ENCODE measurements at places on chromosomes 4 and X.

DNA sequence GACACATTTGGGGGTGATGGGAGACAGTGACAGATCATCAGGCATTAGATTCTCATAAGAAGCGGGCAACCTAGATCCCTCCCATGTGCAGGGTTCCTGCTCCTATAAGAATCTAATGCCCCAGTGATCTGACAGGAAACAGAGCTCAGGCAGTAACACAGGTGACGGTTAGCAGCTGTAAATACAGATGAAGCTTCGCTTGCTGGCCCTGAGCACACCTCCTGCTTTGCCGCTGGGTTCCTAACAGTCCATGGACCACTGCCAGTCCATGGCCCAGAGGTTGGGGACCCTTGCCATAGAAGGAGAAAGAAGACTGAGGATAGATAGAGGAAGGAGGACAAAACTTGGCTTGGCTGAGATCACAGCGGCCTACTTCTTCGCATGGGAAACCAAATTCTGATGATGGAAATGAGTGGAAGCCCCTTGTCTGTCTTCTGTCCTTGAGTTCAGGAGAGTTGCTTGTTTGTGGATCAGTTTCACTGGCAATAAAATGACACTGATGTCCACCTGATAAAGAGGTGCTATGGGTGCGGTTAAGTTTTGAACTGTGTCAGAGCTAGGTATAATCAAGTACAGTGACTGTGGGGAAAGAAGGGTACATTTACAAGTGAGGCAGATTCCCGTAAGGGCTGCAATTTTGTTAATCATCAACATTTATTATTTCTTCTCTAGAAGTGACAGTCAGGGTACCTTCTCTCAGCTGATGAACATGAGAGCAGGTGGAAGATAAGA, 1.7 kb upstream of the TIFA start:
- DNase-seq, result no peak

GRCh38 chrX:270848-271367, 10.3 kb upstream of the PLCXD1 start:
- no peak for DNase-seq

DNA sequence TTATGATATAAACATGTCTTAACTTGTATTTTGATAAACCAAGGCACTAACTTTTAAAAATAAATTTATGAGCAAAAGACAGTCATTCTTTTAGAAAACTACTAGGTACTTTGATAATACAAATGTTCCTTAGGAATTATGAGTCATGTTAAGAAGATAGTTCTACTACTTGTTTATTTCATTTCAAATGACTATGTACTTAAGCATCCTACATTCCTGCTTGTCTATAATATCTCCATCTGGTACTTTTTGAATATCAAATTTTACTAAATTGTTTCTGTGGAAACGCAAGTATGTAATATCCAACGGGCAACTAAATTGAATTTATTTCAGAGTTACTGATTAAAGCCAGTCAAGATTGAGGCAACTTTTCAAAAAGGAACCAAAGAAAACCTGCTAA, 61.8 kb downstream of the CAMK2D start:
- no peak for DNase-seq

GRCh38 chr4:152700151-152700550, 20.4 kb upstream of the TMEM154 start:
- DNase-seq, result no peak

DNA sequence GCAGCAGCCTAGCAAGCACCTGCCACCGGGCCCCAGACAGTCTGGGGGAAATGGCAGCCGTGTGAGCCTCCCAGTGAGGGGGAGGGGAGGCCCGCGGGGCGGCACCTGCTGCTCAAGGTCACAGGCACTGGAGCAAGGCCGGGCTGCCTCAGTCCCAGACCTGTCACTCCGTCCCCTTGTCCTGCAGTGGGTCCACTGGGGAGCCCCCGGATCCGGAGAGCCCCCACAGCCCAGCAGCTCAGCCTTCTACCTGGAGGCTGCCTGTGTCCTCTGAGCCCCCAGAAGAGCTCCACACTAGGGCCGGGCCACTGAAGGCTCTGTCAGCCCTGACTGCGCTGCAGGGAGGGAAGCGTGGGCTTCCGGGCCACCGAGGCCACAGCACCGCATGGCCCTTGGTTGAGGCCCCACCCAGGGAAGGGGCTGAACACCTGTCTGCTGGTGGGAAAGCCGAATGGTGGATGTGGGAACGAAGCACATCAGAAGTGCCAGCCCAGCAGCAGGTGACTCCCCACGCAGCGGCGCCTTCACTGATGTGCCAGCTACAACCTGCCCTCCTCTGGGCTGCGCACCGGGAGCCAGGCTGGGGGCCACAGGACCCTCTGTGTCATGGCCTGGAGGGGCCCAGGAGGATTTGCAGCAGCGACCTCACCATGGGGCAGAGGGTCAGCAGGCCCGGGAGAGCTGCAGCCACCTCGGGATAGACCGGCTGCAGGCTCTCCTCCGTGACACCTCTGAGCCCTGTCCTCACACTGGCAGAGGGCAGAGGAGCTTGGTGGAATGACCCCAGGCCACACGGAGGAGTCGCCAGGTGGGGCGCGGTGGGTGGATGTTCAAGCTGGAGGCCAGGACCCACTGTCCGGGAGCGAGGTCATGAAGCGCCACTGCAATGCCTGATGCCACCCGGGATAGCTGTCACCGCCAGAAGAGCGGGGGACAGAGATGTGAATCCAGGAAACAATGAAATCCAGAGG, 35.0 kb upstream of the MXD4 start:
- DNase-seq, result peak; percentile 37

DNA sequence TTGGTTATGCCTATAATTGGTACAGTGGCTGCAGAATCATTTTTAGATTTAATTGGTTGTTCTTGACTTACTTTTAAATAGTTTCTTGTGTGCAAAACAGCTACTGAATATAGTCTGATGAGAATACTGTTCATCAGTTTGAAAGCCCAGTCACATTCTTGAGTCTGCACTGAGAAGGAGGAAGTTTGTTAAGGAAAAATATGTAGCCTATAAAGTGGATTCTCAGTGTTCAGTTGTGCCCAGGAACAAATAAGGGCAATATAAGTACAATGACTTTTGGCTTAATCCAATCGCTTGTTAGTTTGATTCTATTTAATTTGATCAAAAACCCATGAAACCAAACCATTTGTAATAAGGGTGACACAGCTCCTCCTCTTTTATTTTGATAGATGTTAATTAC, 32.8 kb upstream of the GEMIN8 start:
- no peak for DNase-seq

DNA sequence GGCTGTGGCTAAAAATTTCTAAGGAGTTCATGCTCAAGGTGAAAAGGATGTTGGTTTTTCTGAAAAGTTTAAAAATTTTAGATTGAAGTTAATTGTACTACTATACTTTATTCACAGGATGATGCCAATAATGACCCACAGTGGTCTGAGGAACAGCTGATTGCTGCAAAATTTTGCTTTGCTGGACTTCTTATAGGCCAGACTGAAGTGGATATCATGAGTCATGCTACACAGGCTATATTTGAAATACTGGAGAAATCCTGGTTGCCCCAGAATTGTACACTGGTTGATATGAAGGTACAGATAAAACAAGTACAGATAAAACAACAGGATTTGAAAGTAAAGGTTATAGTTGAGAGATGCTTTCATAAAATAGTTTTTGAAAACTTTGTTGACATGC, 12.2 kb downstream of the PAICS start:
- no peak for DNase-seq

GRCh38 chrX:40761762-40762161, 26.4 kb upstream of the MED14 start:
- no peak for DNase-seq

DNA sequence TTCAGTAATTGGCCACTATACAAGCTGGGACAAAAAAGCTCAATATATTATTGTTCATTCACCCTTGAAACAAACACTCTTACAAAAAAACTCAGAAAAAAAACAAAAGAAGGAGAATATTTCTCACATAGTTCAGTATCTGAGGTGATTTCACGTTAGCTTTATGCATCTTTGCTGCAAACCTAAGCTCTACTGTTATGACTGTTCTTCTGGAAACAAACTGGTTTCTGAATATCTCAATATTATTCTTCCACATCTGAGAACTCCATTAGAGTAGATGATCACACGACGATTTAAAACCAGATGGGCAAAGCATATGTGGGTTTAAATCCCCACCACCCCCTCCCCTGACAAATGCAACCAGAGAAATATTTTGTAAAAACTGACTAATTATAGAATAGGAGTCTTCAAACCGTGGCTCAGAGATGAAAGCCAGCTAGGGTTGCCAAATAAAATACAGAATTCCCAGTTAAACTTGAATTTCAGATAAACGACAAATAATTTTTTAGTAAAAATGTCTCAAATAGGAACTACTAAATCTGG, 182.0 kb upstream of the FAM241A start:
- DNase-seq, result no peak

- DNase-seq, result peak; percentile 88
Measured at GRCh38 chrX:110317820-110318663, at the start of gene AMMECR1. AMMECR1 (minus strand) TSS chrX:110318085; CDS start chrX:110318071, 14 bp downstream.

- peak; percentile 70 for DNase-seq
Measured at GRCh38 chrX:115233497-115234455, at the start of gene LRCH2. LRCH2 (minus strand) TSS chrX:115234096; CDS start chrX:115234041, 55 bp downstream.

GRCh38 chr4:112953262-112953661, 96.2 kb upstream of the ANK2 start:
- no peak for DNase-seq

DNA sequence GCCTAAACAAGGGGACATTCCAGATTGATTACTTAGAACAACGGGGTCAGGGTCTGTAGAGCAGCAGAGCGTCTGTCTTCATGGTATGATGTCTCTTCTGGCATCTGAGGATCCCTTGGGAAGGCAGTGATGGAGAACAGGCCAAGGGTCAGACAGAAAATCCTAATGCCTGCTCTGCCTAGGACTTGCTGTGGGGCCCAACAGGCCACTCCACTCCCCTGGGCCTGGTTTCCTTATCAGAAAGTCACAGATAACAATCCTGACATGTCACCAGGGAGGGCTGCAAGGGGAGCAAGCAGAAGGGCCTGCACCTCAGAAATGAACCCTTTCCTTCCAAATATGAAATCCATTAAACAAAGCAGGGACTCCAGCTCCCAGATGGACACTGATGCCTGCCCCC, 21.4 kb upstream of the ARHGAP6 start:
- DNase-seq, result no peak

- peak; percentile 16 for DNase-seq
Measured at GRCh38 chrX:136608295-136608933, 39.5 kb upstream of the CD40LG start.

GRCh38 chr4:93030670-93031069, 726.9 kb downstream of the GRID2 start:
- DNase-seq, result no peak

- no peak for DNase-seq
Measured at GRCh38 chr4:113835005-113835404, 73.5 kb upstream of the CAMK2D start.

- DNase-seq, result peak; percentile 38
Measured at GRCh38 chr4:17781300-17782287, at the start of gene FAM184B. FAM184B (minus strand) TSS chr4:17781621; CDS start chr4:17781299, 322 bp downstream.

DNA sequence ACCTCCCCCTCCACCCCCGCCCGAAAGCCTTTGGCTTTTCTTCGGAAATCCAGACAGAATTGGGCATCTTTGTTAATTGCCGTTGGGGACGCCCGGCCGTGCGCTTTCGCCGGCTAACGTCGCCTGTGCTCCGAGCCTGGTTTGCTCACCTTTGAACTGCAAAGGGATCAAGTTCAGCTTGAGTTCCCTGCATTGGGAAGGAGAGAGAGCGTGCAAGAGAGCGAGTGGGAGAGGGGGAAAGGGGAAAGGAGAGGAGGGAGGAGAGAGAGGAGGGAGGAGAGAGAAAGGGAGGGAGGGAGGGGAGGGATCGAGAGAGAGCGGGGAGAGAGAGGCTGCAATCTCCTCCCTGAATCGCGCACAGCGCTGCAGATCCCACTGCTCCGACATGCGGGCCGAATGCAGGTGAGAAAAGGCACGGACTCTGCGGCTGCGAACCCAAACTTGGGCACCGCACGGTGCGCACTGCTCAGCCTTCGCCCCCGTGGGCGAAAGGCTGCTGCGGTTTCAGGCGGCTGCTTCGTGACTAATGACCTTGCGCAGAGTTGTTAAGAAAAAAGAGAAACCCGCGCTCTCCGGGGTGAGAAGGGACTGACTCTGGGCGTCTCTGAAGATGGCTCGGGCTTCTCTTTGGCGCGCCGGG, at the start of gene PCDH7:
Gene PCDH7 (plus strand): TSS at position 349 of the 640 bp plus-strand sequence. CDS start 1,054 bp downstream, outside the sequence.
- peak; percentile 36 for DNase-seq

DNA sequence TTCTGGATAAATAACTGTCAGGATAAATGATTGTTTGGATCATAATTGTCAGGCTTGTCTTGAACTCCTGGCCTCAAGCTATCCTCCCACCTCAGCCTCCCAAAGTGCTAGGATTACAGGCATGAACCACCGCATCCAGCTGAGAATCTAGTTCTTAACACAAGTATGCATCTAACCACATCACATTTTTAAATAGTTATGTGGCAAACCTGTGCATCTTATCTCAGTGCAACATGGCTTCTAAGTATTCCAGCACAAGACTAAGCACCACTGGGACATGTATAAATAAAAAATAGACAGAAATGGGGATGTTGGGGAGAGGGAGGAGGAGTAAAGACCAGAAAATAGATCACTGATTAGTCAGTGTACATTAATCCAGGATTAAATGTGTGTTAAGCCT, 74.7 kb upstream of the TBL1X start:
- DNase-seq, result no peak

- DNase-seq, result no peak
Measured at GRCh38 chr4:19592391-19592790, 659.3 kb upstream of the SLIT2 start.

- peak; percentile 16 for DNase-seq
Measured at GRCh38 chr4:168845897-168846296, 164.2 kb downstream of the CBR4 start.

GRCh38 chrX:132940727-132941327, 17.6 kb downstream of the HS6ST2 start:
- no peak for DNase-seq

All from NCI-H1092 treated with DMSO at 0.1 percent for 48 hours (cell line).